ENCODE measurements at places on chromosomes 13 and 19.

DNA sequence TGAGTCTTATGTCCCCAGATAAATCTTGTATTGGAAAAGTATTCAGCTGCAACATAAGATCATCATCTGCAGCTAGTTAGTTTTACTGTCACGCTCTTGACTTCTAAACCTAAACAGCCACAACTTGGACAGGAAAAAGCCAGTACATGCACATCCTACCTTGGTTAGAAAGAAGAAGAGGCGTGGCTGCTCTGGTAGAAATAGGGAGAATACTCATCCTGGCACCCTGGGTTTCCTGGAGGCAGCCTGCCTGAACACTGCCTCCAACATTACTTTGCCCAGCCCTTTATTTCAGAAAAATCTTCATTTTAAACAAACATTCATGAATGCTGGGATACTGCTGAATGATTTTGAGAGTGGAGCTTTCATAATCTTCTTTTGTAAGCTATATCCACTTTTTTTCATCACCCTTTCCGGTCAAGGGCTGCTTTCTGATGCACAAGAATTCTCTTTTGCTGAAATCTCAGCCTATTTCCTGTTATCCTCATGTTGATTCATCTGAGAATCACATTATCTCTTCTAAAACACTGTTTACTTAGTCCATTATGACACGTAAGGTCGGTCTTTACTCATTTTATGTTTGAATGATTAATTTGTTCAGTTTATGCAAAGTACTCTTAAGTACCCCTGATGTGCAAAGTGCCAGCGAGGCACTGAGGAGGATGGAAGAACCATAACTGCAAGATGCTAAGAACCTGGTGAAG, 55.2 kb downstream of the STARD13 start:
- peak; percentile 24 for DNase-seq

- DNase-seq: no peak
These were observed 5.9 kb upstream of the SLC7A10 start for GRCh38 chr19:33231511-33231910.

DNA sequence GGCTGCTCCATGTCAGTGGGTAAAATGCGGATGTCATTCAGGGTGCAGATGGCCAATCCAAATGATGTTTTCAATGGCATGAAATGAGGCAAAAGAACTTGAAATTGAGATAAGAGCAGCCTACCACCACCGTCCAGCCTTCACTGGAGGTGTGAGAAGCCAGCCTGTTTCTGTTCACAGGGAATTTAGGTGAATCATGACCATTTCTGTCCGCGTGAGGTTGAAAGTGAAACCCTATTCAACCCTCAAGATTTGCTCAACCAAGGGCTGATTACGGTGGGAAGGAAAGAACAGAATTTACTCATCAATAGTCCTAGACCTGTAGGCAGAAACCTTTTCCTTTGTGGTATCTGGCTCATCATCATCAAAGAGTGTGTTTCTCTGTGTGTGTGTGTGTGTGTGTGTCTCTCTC, 370.7 kb downstream of the COG6 start:
- DNase-seq: no peak

DNA sequence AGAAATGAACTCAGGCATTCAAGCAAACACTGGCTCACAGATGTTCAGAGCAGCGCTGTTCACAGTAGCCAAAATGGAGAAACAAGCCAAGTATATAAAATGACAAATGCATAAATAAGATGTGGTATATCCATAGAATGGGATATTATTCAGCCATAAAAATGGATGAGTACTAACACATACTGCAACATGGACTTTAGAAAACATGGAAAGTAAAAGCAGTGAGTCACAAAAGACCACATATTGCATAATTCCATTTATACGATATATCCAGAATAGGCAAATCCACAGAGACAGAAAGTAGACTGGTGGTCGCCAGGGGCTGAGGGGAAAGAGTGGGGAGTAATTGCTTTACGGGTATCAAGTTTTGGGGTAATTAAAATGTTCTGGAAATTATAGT, 6.6 kb downstream of the ZNF837 start:
- no peak for DNase-seq

- no peak for DNase-seq
These were observed 834.9 kb downstream of the OLFM4 start for GRCh38 chr13:53863520-53863919.

- DNase-seq: no peak
These were observed 5.9 kb upstream of the CACNG7 start for GRCh38 chr19:53903055-53903680.

- DNase-seq: no peak
These were observed 32.4 kb downstream of the GJA3 start for GRCh38 chr13:20128459-20128931.

- no peak for DNase-seq
These were observed 1.9 kb downstream of the CBARP start for GRCh38 chr19:1235625-1236538.

- no peak for DNase-seq
These were observed 32.2 kb downstream of the ZNF557 start for GRCh38 chr19:7101498-7102253.

DNA sequence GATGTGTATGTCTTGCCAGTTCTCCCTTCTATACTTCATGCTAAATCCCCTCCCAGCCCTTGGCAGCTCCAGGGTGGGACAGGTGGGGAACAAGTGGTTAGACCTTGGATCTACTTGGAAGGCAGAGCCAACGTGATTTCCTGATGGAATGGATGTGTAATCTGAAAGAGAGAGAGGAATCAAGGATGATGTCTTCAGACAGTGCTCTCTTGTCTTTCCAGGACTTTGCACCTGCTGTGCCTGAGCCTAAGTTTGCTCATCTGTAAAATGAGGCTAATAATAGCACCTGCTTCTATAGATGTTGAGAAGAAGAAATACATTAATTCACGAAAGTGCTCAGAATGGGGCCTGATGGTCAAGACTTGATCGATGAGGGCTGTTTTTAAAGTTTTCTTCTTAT, 7.0 kb upstream of the EGLN2 start:
- DNase-seq: no peak

GRCh38 chr19:41414461-41414860, 12.7 kb downstream of the B3GNT8 start:
- DNase-seq: no peak

- DNase-seq: no peak
These were observed 1.8 kb upstream of the NMRK2 start for GRCh38 chr19:3931041-3931440.

DNA sequence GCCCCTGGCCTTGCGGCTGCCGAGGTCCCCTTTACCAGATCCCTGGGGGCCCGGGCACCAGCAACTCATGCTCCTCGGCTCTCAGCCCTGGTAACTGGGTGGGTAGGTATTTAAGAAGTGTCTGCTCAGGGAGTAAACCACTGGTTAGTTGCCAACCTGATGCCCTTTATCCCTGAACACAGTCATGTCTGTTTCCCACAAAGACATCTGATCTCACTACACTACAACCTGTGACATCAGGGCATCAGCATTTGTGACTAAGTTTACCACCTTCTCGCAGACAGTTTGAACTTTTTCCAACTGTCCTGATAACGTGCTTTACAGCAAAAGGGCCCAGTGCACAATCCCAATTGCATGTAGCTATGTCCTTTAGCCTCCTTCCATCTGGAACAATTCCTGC, 22.0 kb downstream of the GGACT start:
- DNase-seq: no peak

GRCh38 chr13:46846726-46847125, 49.8 kb upstream of the ESD start:
- no peak for DNase-seq

GRCh38 chr19:27672309-27673047, 1540.5 kb downstream of the UQCRFS1 start:
- DNase-seq: no peak

- no peak for DNase-seq
These were observed 16.9 kb downstream of the TJP3 start for GRCh38 chr19:3725121-3725520.

DNA sequence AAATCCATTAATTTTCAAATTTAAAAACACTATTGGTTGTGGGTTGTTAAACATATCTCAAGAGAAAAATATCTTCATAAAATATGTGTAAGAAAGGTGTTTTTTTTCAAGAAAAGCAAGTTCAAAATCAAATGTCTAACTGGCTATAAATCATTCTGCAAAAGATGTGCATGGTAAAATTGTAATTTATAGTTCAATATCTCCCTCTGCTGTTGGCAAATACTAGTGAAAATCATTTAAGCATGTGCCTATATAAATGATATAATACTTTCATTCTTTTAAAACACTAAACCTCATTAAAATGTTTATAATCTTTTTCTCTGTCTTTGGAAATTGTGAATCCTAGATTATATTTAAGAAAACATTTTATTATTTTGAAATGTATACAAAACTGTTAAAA, 17.2 kb upstream of the SLITRK6 start:
- no peak for DNase-seq

DNA sequence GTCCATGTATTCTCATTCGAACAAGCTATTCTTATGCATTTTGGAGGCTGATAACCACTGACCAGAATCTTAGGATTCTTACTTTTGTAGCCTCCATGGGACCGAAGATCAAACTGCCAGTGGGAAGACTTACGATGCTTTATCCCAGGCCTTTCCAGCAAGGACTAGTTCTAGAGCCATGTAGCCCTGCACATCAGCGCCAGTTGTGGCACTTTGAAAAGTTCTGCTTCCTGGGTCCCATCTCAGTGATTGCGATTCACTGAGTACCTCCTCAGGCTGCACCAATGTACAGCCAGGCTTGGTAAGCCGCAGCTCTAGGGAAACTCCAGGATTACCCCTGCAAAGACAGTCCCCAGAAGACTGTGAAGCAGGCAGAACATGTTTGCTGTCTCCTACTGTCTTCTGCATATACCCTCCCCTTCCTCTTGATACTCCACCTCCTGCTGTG, 18.9 kb upstream of the ENOX1 start:
- DNase-seq: no peak

- DNase-seq: no peak
These were observed 189.2 kb downstream of the DLEU7 start for GRCh38 chr13:50654331-50654730.

GRCh38 chr13:34070006-34070405, 252.1 kb downstream of the RFC3 start:
- no peak for DNase-seq

DNA sequence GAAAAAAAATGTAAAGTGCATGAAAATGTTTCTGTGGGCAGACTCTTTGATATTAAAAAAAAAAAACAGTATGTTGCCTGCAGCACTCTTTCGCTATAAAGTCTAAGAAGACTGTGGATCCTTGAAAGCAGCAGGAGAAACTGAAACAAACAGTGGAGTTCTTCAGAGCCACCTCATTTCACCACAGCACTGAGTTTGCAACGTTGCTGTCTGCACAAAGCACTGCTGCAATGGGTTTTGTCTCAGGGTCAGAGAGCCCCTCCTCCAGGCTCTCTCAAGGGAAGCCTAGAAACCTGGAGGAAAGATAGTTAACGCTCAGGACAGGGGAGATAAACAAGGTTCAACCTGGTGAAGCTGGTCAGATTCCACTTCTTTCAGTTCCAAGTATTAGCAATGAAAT, 248.7 kb downstream of the EFNB2 start:
- DNase-seq: no peak

- peak; percentile 95 for DNase-seq
These were observed at the start of gene ZNF253 for GRCh38 chr19:19865750-19866610. Gene ZNF253 (plus strand): TSS chr19:19865882. CDS start chr19:19865997, 115 bp downstream.

DNA sequence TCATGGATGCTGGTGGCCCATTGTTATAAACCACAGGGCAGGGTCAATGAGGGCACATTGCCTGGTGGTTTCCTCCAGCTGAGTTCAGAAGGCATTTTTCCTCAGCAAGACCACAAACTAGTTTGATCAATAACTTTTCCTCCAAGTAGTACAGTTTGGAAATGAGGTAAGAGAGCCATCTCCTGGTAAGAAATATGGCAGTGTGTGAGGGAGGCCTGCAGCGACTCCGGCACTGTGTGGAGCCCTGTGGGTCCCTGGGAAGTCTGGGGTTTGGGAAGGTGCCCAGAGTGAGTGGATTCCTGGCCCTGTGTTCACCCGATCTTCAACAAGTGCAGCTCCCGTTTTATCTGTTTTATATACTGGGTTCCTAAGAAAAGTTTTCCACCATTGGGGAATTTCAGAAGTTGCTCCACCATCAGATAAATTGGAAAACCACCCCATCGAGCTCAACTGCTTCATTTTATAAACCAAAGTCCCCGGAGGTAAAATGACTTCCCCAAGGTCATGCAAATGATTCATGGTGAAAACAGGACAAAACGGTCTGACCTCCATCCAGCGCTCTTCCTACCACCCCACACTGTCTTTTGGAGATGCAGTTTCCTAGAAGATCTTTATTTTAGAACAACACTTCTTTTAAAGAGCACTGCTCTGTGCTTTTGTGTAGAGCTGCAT, 148.4 kb downstream of the KATNAL1 start:
- DNase-seq: peak; percentile 79

DNA sequence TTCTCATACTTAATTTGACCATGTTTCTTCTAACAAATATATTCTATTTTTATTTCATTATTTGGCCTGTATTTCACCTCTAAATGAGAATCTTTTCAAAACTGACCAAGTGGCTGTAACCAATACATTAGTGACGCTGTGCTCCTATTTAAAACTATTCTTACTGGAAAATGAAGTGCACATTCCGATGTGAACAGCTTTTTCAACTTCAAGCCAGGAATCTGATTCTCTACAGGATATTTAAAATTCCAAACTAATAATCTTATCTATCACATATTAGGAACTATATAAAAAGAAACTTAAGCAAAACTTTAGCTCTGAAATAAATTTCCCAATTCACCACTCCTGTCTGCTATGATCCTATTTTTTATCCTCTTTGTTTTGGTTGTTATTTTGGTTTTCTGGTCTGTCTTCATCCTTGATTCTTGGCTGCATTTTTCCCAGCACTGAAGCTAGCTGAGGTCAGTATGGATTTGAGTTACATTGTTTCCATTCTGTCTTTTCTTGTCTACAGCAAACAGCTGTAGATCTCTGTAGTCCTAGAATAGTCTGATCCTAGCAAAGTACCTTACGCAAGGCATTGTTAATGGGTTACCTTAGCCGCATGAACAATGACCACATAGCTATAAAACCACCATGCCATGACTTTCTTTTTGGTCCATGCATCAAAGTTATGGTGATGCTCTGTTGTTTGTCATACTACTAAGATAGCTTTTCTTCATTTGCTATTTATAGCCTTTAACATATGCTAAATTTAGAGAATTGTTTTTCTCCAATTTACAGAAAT, 748.6 kb upstream of the SPRY2 start:
- no peak for DNase-seq

DNA sequence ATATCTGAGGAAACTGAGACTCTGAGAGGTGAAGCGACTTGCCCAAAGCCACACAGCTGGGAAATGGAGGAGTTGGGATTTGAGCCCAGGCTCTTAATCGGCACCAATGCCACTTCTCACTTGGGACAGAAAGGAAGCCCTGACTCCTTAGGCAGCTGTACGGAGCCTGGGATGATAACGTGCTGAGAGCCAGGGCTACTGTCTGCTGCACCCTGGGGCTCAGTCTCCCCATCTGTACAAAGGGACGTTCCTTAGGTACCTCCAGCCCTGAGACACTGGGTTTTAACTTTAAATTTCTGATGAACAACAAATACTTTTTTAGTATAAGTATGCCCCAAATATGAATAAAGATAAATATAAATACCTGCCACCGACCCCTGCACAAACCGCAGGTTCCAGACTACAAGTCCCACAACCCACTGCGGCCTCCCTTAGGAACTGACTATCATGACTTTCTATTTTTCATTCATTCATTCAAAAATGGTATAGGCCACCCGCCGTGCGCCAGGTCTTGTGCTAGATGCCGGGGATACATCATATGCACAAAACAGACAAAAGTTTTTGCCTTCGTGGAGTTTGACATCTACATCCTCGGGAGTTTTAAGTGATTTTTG, 776 bp upstream of the NCLN start:
- DNase-seq: peak; percentile 66

GRCh38 chr19:18167975-18168645, 5.5 kb upstream of the IFI30 start:
- DNase-seq: peak; percentile 90
